Left renal cortex interstitium (tissue), 4 donors: ENCODE measurements at places on chromosomes 1 and 21.
A peak's percentile ranks its signal among the peaks of the same experiment; 100 is the strongest.

- no peak for DNase-seq
Observed at GRCh38 chr1:209375671-209376365, 207.7 kb upstream of the CAMK1G start.

DNA sequence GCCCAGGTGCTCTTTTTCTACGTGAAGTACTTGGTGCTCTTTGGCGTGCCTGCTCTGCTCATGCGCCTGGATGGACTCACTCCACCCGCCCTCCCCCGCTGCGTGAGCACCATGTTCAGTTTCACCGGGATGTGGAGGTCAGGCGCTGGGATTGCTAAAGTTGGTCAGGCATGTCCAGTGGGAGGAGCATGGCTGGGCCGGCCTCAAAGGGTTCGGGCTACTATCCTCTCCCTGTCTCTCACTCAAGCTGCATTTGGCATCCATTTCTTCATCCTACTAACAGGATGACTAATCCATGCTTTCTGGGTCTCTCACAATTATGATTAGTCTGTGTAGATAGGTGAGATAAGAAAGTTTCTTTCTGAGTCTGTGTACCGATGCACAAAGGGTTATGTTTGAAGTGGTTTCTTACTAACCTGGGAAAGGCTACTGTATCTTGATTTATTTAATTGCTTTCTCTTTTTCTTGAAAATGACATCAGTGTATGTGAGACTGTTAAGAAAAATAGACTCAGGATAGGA is 135.9 kb downstream of the HHAT start:
- DNase-seq, result no peak

DNA sequence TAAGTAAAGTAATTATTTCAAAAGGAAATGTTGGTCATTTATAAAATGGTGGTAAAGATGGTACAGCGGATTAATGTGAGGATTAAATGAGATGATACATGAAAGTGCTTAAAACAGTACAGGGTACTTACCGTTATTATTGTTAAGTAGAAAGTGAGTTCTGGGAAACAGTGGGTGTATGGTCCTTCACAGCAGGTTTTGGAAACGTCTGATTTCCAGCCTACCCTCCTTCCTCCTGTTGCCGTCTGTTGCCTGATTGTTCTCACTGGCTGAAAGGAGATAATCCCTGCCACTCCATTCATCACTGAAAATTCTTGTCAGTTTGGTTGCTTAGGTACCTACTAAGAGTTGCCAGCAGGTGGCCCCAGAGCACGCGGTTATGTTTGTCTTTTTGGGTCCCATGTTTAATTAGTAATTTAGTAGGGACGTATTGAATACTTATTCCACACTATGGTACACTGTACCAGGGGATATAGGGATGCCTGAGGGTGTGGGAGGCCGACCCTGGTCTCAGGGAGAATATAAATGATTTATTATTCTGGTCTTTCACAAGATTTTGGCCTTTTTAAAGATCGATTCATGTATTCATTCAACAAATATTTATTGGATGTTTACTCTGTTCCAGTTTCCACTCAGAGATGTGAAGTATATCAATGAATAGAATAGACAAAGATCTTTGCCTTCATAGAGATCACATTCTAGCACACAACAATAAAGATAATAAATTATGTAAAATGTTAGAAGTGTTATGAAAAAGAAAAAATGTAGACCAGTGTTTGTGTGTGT is 30.8 kb upstream of the RPTN start:
- peak; percentile 31 for DNase-seq

GRCh38 chr21:20551939-20552338 is 446.3 kb upstream of the NCAM2 start:
- no peak for DNase-seq

GRCh38 chr1:17742583-17742982 is 12.6 kb upstream of the ACTL8 start:
- no peak for DNase-seq

DNA sequence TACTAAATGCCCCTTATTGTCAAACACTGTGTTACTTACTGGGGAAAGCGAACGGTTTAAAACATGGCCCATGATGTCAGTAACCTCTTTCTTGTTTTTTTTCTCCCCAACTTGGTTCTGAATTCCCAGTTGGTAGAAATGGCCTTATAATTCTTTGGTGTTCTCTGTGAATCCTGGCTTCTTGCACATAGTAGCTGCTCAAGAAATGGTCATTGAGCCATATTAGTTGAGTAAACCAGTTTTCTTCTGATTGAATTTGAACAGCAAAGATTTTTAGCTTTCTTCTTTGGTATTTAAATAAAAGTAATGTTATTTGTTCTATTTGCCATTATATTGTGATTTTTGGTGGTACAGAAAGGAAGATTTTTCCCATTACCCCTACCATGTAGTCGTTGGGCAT is 87.3 kb downstream of the NFIA start:
- no peak for DNase-seq

GRCh38 chr1:159012495-159012894 is 2.8 kb downstream of the IFI16 start:
- DNase-seq, result no peak

GRCh38 chr1:21586846-21587601 is 77.8 kb downstream of the ALPL start:
- DNase-seq, result no peak

- no peak for DNase-seq
Observed at GRCh38 chr1:153945131-153945794, 1.3 kb downstream of the DENND4B start.

DNA sequence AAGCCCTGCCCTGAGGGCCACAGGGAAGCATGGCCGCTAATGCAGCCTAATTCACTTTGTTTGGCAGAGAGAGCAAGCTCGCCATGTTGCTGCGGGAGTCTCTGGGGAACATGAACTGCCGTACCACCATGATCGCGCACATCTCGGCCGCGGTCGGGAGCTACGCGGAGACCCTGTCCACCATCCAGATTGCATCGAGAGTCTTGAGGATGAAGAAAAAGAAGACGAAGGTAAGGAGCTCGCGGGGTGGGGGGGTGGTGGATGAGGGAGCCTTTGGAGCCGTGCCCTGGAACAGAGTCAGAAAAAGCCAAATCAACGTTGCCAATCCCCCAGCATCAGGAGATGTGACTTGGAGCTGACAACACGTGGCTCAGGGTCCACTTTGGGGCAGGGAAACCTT is 529.4 kb downstream of the KIF26B start:
- no peak for DNase-seq
